NCI-H1105 treated with DMSO at 0.1 percent for 48 hours (cell line): ENCODE measurements at places on chromosomes 12 and 14.

GRCh38 chr12:80979816-80980215 is 42.1 kb upstream of the LIN7A start:
- DNase-seq: no peak

DNA sequence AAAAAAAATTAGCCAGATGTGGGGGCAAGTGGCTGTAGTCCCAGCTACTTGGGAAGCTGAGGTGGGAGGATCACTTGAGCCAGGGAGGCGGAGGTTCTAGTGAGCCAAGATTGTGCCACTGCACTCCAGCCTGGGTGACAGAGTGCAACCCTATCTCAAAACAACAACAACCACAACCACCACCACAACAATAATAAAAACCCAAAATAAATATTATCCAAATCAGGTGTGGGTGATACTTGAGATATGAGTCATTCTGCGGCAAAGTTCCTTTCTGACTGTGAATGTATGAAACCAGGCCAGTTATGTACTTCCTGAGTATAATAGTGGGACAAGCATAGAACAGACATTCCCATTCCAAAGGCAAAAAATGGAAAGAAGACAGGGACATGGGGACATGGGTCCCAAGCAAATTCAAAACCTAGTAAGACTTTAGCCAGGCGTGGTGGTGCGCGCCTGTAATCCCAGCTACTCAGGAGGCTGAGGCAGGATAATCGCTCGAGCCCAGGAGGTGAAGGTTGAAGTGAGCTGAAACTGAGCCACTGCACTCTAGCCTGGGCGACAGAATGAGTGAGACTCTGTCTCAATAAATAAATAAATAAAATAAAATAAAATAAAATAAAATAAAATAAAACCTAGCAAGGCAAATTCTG is 9.7 kb upstream of the ERC1 start:
- no peak for DNase-seq

GRCh38 chr14:53002576-53002975 is 51.7 kb upstream of the FERMT2 start:
- no peak for DNase-seq

DNA sequence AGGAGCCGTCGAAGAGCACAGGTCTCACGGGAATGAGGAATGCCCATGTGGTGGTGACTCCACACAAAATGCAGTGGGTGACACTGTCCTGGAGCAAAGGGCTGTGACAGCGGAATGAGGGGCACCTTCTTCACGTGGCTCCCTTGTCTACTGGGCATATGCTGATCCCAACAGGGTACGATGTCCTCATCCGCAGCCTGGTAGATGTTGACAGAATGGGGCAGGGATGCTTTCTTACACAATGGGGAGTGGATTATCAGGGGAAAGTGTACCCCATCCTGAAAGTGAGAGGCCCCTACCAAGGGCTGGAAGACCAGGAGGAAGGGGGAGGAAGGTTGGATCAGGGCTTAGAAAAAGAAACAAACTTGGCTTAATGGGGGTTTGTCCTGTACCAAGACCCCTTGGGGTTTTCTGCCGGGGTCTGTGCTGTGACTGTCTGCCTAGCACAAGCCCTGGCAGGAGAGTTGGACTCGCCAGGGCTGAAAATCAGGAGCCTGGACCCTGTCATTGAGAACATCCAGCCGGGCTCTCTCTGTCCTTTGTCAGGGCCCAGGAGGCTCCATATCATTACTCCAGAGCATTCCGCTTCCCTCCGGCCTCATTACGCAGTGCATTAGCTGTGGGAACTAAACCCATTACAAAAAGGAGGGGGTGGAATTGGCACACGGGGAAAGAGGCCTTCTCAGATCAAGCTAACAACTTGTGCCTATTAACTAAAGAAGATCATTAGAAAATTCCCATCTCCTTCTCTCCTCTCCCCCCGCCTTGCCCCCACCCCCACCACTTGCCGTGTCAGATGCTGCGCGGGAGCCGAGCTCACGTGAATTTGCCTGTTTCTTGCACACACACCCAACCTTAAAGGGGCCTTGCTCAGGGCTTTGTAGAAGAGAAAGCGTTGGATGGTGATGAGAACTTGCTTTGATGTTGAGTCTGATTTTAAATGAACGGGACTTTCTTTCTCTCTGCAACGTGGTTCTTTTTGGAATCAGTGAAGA is 171.8 kb upstream of the PARP11 start:
- DNase-seq: no peak

- no peak for DNase-seq
These were observed 162.9 kb downstream of the PCNX1 start for GRCh38 chr14:71070169-71070568.

DNA sequence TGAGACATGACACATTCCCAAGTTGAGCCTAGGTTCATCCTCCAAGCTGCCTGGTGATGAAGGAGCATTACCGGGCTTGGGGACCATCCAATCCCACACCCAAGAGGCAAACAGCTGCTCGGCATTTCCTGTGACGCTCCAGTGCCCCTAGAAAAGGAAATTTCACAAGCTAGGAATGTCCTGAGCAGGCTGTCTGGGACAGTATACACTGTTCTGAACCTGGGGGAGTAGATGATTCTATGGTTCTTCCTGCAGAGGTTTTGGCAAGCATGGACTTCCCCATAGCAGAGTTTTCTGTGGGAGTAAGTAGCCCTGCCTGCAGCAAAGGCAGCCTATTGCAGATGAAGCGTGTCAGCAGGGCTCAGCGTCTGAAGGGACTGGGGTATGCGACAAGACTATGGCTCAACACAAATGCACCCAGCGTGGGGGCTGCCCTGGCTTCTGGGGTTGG is 47.4 kb upstream of the SRSF5 start:
- DNase-seq: no peak

GRCh38 chr12:70534466-70534865 is 102.8 kb downstream of the PTPRB start:
- DNase-seq: no peak

DNA sequence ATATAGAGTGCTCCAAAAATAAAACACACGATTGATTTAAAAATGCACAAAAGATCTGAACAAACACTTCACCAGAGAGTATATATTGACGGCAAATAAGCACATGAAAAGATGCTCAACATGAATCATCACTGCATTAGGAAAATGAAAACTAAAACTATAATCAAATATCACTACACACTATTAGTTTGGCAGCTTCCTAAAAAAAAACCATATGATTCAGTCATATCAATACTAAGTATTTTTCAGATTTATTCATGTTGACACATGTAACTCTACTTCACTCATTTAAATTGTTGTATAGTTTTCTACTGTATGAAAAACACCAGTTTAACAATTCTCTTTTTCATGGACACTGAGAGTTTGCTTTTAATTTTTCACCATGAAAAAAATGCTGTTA is 41.6 kb downstream of the EXOC5 start:
- no peak for DNase-seq

DNA sequence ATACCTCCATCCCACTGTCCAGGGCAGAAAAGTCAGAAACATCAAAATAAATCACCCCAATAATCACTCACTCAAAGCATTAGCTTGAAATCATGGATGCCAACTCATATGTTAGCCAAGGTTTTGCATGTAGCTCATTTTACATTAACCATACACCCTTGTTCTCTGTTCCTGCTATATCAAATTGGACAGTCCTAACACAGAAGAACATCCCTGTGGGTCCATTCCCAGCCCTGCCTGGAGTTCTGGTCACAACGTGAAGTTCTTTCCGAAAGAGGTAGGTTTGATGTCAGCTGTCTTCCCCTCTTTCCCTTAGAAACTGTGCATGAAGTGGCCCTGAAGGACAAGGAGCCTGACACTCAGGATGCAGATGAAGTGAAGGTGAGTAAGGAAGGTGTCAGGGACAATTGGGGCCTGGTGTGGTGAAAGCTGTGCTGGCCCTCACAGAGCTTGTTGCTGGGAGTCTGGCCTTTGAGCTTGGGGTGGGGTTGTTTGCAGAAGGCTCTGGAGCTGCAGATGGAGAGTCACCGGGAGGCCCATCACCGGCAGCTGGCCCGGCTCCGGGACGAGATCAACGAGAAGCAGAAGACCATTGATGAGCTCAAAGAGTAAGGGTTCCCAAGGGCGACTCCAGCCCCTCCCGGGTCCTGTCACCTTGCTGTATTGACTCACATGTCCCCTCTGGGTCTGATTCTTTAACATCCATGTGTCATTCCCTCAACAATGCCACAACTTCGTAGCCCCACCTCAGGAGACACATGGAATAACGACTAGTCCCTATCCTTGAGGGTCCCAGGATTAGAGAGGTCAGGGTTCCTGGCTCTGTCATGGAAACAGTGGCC is 15.0 kb upstream of the PIP4K2C start:
- DNase-seq: no peak

DNA sequence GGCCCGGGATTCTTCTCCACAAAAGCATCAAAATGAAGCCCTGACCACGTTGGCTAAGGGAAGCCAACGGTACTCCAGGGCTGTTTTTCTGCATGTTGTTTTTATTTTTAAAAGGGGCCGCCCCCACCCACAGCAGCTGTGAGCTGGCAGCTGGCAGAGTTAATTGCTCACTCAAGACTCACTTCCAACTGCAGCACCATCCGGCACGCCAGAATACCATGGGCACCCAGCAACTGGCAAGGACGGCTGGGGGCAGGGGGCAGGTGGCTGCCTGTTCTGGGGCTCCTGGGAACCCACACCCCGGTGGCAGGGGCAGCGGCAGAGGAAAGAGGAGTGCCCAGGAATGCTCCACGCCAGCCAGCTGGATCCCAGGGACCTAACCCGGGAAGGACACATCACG is 44.3 kb downstream of the NCOR2 start:
- peak; percentile 98 for DNase-seq

- DNase-seq: no peak
These were observed 449.9 kb upstream of the FLRT2 start for GRCh38 chr14:85079842-85080730.

- no peak for DNase-seq
These were observed 136.3 kb downstream of the SNAPC1 start for GRCh38 chr14:61898568-61898967.

DNA sequence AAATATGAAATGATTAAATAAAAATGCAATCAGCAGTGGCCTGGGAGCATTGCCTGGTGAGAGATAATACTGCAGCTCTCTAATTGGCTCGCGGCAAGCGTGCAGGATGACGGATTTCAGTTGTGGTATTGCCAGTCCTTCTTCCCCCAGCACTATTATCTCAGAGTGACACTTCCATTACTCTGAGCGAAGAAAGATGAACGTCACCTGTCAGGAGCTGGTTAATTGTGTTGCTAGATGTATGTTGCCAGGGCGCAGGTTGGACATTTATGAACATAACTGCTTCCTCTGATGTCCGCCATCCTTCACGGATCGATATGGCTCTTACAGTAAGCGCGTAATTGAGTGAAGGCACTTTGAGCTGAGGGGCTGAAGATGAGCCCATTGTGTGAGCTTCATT is 374.9 kb downstream of the PDZRN4 start:
- no peak for DNase-seq

DNA sequence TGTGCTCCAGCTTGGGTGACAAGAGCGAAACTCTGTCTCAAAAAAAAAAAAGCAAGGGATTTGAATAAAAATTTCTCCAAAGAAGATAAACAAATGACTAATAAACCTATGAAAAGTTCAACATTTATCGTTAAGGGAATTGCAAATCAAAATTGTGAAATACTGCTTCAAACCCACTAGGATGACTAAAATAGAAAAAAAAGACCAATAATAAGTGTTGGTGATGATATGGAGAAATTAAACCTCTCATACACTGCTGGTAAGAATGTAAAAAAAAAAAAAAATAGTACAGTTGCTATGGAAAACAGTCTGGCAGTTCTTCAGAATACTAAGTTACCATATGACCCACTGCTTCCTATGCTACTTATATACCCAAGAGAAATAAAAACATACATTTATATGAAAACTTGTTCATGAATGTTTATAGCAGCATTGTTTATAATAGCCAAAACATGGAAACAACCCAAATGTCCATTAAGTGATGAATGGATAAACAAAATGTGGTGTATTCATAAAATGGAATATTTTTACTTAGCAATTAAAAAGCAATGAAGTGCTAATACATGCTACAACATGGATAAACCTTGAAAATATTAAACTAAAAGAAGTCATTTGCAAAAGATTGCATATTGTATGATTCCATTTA is 39.4 kb upstream of the TMPRSS12 start:
- DNase-seq: no peak

DNA sequence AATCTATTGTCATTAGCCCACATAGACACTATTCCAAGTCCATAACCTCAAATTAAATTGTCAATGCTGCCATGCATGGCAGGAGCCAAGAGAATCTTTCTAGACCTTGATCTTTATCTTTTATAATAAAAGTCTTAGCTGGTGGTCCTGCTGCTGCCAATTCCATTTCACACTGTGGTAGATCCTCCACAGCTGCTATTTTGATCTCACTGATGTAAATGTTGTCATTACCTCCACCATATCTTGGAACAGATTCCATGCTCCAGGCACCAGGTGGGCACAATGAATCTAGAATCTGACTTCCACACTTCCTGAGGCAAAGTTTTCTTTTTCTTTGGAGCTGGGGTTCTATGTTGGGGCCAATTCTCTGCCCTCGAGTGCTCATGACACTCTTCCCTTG is 161.2 kb downstream of the TMTC3 start:
- no peak for DNase-seq

DNA sequence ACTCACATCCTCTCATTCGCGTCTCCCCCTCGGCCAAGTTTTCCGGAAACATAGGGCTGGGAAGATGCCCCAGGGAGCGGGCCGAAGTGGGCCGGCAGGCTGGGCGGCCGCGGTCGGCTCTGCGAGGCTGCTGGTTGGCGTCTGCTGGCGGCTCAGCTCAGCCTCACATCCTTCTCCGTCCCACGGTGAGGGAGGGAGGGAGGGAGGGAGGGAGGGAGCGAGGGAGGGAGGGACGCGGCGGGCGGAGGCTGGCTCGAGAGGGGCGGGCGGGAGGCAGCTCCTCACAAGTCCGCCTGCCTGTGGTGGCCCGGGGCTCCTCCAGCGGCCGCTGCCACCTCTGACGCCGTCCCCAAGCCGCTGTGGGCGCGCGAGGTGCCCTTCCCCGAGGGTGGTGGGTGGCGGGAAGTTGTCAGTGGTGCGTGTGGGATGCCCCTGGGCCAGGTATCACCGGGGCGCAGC is 93.8 kb downstream of the RFLNA start:
- DNase-seq: peak; percentile 43

DNA sequence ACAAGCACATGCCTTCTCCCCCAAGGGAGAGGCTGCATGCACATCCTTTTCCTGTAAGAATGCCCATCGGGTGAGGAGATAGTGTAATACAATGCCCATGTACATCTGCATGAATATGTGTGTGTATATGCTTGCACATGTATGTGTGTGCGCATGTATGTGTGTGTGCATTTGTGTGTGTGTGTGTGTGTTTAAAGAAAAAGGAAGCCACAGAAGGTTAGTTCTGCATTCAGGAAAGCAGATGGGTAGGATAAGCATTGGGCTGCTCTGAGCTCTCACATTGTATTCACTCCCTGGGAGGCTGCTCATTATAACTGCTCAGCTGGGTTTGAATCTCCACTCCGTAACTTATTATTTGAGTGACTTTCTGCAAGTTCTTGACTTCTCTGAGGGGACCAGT is 74.3 kb downstream of the GALNT8 start:
- DNase-seq: no peak

- no peak for DNase-seq
These were observed 573.7 kb downstream of the ALG10 start for GRCh38 chr12:34595749-34596733.

- no peak for DNase-seq
These were observed 99.7 kb upstream of the SYT1 start for GRCh38 chr12:78764913-78765312.

- no peak for DNase-seq
These were observed 129.5 kb downstream of the RGS6 start for GRCh38 chr14:72061718-72062117.

GRCh38 chr12:91179966-91180561 is 2.6 kb downstream of the DCN start:
- no peak for DNase-seq
